SJSA1 (cell line): ENCODE measurements at places on chromosomes 4 and X.

- H3K4me3 ChIP-seq, result no peak overlapping the region
- no peaks in the 10 kb centered on the region for H3K36me3 ChIP-seq
- DNase-seq, result no peak
- no peaks in the 10 kb centered on the region for H3K4me1 ChIP-seq
- no peaks in the 10 kb centered on the region for H3K27me3 ChIP-seq
- H3K27ac ChIP-seq, result no peak overlapping the region
These were observed 30.8 kb downstream of the SLITRK2 start for GRCh38 chrX:145848448-145848847.

DNA sequence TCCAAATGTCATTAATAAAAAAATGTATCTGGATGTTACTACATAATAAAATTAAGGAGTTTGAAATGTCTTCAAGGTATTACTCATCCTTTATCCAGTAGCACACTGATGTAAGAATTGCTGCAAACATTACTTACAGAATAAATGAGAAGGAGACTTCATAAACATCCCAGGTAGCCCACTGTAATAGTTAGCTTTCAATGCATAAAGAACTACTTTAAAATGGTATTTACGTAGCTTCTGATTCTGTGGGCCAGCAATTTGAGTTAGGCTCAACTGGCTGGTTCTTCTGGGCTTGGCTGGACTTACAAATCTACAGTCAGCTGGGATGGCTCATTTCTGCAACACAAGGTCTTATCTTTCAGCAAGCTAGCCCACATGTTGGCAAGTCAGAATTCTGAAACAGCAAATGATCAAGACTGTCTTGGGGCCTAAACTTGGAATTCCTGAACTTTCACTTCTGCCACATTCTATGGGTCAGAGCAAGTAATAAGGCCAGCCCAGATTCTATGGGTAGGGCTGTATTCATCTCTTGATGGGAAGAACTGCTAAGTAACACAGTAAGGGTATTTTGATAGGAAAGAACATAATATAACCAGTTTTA, 522.5 kb downstream of the IQCM start:
- no peak overlapping the region for H3K27ac ChIP-seq
- H3K36me3 ChIP-seq, result no peaks in the 10 kb centered on the region
- DNase-seq, result no peak

DNA sequence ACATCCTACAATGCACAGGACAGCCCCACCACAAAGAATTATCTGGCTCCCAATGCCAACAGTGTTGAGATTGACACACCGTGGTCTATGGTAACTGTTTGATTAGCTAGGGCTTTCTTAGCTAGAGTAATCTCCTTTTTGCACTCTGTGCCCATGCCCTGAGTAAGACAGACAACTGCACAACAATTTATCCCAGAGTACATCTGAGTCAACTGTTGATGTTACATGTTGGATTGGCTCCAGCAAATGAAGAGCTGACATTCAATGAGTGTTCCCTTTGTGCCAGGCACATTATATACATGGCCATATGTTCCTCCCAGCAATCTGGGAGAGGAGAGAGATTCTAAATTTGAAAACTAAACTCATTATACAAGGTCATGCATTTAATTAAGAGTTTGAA, 3.9 kb upstream of the FAM9C start:
- H3K36me3 ChIP-seq, result no peaks in the 10 kb centered on the region
- no peaks in the 10 kb centered on the region for H3K27me3 ChIP-seq
- no peak overlapping the region for H3K4me3 ChIP-seq
- no peak for DNase-seq

DNA sequence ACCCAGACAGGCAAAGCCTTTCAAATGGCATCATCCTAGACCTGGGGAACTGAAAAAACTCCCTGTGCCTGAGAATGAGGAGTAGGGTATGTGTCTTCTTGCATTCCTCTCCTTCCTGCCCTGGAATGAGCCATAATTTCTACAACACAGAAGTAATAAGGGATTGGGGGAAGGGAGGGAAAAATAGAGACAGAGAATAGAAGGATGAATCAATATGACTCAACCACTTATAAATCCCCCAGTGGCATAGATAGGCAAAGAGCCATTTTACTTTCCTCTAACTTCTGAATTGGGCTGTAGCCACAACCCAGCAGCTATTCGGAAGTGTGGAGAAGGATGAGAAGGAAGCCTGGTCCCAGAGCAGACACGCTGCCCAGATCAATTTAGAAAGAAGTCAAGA, 99.9 kb downstream of the NHS start:
- peaks cover 19% of the 10 kb centered on the region for H3K4me1 ChIP-seq
- H3K27me3 ChIP-seq, result no peaks in the 10 kb centered on the region

GRCh38 chr4:174764105-174764729, 64.8 kb downstream of the GLRA3 start:
- no peak overlapping the region for H3K27ac ChIP-seq
- no peaks in the 10 kb centered on the region for H3K36me3 ChIP-seq
- no peak for DNase-seq
- no peaks in the 10 kb centered on the region for H3K27me3 ChIP-seq
